NCI-H69 (cell line): ENCODE measurements at places on chromosomes 11 and 22.
A peak's percentile ranks its signal among the peaks of the same experiment; 100 is the strongest.

- peak; percentile 46 for DNase-seq
These were observed 18.9 kb downstream of the BCR start for GRCh38 chr22:23199159-23199558.

DNA sequence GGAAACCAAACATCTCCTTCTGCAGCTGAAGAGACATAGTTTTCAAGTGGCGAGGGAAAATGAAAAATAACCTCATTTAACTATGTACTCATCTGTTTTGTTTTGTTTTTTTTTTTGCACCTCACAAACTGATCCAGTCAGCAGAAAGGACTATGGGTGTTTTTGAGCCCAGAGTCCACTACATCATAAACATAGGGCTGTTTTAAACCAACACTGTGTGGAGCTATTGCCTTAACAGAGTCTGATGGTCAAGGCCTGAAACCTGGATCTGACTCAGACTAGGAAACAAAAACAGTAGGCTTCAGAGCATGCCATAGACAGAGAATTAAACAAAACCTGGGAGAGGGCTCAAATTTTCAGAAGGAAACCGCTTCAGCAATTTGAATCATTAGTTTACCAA, 99.3 kb upstream of the FSHB start:
- DNase-seq, result no peak

DNA sequence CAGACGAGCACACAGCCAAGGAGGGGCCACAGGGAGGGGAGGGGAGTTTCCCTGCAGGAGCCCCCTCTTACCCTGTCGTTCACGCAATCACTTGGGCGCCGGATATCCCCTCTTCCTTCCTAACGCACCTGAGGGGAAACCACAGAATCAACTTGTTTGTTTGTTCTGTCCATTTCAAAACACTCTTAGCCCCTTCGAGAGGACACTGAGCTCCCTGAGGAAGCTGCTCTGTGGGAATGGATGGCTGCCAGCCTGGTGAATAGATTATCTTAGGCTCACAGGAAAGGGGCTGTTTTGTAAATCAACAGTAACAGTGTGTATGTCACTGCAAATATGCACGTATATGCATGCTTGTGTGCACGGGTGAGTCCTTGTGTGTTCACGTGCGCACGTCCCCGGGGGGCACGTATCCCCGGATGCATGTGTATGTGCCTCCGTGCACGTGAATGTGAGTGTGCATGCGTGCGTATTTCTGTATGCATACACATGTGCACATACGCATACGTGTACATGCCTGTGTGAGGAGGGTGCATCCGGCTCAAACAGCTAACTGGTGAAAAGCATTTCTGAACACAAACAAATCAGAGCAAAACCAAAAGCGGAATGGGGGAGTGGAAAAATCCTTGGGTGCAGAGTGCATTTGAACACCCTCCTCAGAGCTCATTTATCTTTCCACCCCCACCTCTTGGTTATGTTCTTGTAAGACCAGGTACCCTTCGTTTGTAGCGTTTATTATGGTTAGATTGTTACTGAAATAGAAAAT, 7.2 kb downstream of the ARSA start:
- peak; percentile 76 for DNase-seq

GRCh38 chr11:125226706-125227105, 62.2 kb downstream of the PKNOX2 start:
- DNase-seq, result no peak

- DNase-seq, result peak; percentile 23
These were observed 1.2 kb downstream of the GRK2 start for GRCh38 chr11:67267188-67268080.

- peak; percentile 60 for DNase-seq
These were observed 45.8 kb downstream of the NCAM1 start for GRCh38 chr11:113006896-113007445.

- peak; percentile 90 for DNase-seq
These were observed at the start of gene RASSF10 for GRCh38 chr11:13008625-13009475. Gene RASSF10, plus strand, starts transcription at chr11:13009316. Its CDS starts 261 bp downstream, at chr11:13009577.

GRCh38 chr11:3146612-3147256, 18.4 kb downstream of the OSBPL5 start:
- no peak for DNase-seq

GRCh38 chr11:95682552-95682951, 107.0 kb downstream of the FAM76B start:
- DNase-seq, result no peak

DNA sequence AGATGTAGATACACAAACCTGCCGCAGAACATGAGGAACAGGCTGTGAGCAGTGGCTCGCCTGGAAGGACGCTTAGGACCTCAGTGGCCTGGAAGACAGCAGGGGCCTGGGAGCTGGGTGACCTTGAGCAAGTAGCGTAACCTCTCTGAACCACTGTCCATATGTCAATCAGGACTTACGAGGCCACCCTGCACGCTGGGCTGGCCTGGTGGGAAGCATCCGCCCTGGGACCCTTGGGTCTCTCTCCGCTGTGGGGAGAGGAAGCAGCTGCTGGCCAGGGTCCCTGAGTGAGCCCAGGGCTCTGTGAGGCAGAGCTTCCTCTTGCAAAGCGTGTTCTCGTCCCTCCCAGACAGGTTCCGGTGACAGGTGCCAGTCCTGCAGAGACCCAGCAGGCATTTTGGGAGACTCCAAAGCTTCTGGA, 14.0 kb upstream of the EHD1 start:
- no peak for DNase-seq

- peak; percentile 28 for DNase-seq
These were observed 1.3 kb downstream of the PARVB start for GRCh38 chr22:44025171-44026065.

GRCh38 chr11:34028425-34028824, 23.1 kb upstream of the CAPRIN1 start:
- no peak for DNase-seq

DNA sequence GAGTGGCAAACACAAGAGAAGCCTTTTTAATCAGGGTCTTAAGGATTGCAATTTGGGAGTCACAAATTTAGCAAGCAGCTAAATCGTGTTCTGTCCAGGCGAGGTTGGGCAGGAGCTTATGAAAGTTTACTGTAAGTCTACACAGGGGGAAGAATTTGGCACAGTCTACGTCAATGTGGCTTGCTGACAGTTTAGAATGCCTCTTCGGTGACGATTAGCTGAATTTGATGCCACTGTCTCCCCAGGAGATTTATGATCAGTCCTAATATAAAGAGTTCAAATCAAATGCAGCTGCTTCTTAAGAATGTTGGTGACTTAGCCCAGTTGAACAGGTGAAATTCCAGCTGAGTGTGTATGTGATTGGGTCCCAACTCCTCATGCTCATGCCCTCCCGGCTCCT, 114.1 kb upstream of the CLPB start:
- no peak for DNase-seq
